Vagina (tissue), 2 donors: ENCODE measurements at places on chromosomes 5 and 9.

DNA sequence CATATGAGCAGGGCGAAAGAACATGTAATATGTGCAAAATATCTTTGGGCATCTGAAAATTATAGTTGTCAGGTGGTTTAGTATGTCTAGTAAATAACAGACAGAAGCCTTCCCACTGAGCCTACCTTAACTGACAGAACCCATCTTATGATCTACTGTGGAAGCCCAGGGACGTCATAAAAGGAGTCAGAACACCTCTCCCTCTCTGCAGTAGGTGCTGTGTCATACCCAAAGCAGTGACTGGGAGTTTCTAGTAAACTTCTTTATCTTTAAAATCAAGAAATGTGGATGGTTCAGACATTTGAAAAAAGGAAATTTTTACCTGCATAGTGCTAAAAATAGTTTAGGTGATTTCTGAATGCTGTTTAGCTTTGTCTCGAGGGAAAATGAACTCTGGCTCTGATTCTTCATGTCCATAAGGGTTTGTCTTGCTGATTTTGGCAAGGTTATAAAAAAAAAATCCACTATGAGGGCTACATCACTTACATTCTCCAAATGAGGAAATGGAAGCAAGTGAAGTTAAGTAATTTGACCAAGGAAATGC lies 104.0 kb downstream of the NUDT12 start:
- no peak overlapping the region for H3K4me3 ChIP-seq
- H3K4me1 ChIP-seq: no peaks in the 10 kb centered on the region
- H3K27ac ChIP-seq: no peak overlapping the region
- H3K27me3 ChIP-seq: no peaks in the 10 kb centered on the region
- DNase-seq: no peak
- no peaks in the 10 kb centered on the region for H3K36me3 ChIP-seq

- H3K27ac ChIP-seq: no peak overlapping the region
- DNase-seq: no peak
- H3K27me3 ChIP-seq: no peaks in the 10 kb centered on the region
- H3K36me3 ChIP-seq: no peaks in the 10 kb centered on the region
- H3K4me1 ChIP-seq: peaks cover 15% of the 10 kb centered on the region
- no peak overlapping the region for H3K4me3 ChIP-seq
Measured at GRCh38 chr9:127732444-127732843, 2.6 kb downstream of the TOR2A start.

DNA sequence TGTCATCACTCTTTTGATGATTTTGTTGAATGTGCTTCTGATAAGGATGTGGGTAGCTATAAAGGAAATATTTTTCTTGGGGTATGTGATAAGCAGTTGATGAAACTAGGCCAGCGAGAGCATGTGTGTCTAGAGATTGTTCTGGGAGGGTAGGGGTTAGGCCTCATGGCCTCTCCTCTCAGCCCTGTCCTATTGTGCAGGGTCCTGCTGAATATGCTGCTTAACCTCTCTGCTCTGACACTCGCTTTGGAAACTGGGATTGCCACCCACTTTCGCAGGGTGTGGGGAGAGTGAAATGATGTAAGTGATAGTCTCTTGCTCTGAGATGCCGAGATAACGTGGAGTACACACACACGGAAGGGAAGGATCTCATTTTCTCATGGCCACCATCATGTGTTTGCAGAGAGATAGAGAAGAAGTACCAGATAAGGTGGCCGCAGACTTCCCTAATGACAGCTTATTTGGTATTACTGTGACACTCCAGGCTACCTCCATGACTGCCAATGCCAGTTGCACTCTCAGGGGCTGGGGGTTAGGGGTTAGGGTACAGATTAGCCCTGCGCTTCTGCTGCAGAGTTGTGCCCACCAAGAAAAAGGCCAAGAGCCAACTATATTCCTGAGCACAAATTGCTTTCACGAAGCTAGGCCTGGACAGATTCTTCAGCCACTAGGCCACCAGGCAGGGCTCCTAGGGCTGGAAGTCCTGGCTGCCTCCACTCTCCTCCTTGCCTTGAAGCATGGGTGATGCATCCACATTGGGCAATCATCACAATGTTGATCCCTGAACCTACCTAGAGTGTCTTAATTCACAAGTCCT lies 25.2 kb upstream of the TNFAIP8 start:
- DNase-seq: no peak
- H3K36me3 ChIP-seq: no peaks in the 10 kb centered on the region
- H3K27ac ChIP-seq: peak overlapping the region; percentile 70
- peaks cover 76% of the 10 kb centered on the region for H3K4me1 ChIP-seq

DNA sequence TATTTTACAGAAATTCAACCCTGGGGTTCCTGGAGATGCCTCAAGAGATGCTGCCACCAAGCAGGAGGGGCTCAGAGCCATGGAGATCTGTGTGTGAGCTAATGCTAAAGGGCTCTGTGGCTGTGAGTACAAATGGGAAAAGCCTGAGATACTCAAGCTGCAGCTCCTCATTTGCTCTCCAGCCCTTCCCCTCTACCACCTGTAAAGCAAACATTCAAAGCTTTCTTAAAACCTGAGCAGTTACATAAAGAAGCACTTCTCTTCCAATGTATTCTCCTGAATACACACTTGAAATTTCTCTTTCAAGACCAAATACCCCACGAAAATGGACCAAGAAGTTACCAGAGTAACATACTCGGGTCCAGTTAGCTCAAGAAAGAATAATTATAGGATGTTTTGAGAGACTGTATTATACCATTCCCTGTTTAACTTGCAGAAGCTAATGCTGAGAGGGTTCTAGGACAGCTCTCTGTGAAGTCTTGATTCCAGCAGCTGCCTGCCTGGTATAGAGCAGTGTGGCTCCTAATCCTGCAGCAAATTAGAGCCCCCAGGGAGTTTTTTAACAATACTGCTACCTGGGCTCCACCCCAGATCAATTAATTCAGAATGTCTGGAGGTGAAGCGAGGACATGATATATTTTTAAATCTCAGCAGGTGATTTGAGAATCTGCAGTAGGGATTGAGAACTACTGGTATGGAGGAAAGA lies 21.1 kb downstream of the RGS7BP start:
- no peak overlapping the region for H3K27ac ChIP-seq
- no peak for DNase-seq
- H3K27me3 ChIP-seq: no peaks in the 10 kb centered on the region
- H3K4me3 ChIP-seq: no peak overlapping the region

GRCh38 chr9:22215521-22215920 lies 206.4 kb upstream of the CDKN2B start:
- H3K4me3 ChIP-seq: no peak overlapping the region
- H3K27ac ChIP-seq: no peak overlapping the region
- DNase-seq: no peak
- H3K4me1 ChIP-seq: peaks cover 8% of the 10 kb centered on the region
- H3K36me3 ChIP-seq: no peaks in the 10 kb centered on the region
- no peaks in the 10 kb centered on the region for H3K27me3 ChIP-seq

DNA sequence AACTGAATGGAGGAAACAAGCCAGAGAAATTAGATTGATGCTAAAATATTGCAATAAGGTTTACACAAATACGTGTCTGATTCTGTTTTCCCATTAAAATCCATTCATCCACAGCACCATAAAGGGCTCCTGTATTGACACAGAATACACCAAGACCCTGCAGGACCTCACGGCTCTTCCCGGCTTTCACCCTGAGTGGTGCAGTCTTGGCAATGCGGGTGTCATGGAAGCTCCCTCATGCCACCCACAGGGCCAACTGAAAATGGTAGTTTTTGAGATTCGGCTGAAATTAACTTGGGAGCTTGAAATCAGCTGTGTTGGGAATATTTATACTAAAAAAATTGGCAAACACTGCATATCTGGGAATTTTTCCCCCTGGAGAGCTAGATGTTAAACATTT lies 17.3 kb upstream of the EXOC3 start:
- DNase-seq: no peak
- H3K4me1 ChIP-seq: peaks cover 14% of the 10 kb centered on the region
- H3K27me3 ChIP-seq: no peaks in the 10 kb centered on the region
- no peak overlapping the region for H3K4me3 ChIP-seq
- no peaks in the 10 kb centered on the region for H3K36me3 ChIP-seq
- no peak overlapping the region for H3K27ac ChIP-seq
